ENCODE measurements at places on chromosomes 2 and 18. TPM values are rescaled to one million over a fixed set of nuclear protein-coding genes. Genes with fewer than 3 reads are reported as not detected.

The ATOH8 gene
- total RNA-seq, result not detected

- no peak for DNase-seq
Measured at GRCh38 chr18:48816554-48816953, 134.2 kb downstream of the SMAD7 start.

The TMEM127 gene
- 29.3 TPM for total RNA-seq

The LDLRAD4 gene
- 46.0 TPM for total RNA-seq

DNA sequence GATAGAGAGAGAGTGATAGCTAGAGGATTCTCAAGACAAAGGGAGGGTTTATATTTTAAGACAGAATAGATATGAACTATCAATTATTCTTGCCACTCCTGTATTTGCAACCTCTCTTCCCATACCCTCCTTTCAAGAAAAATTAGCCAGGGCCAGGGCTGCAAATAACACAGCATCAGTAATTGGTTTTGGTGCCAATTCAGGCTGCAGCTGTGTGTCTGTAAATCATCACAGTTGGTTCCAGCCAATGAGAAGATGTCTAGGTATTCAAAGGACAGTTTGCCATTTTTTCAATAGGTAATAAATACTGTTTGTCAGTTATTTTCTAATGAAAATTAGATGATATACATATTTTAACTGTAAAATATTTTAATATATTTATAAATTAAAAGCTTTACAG lies 73.5 kb downstream of the WDPCP start:
- no peak for DNase-seq
